ENCODE measurements at places on chromosomes 5 and 9. TPM values are rescaled to one million over a fixed set of nuclear protein-coding genes. Genes with fewer than 3 reads are reported as not detected.

Gene DDX4
- total RNA-seq = not detected

Gene TMC1
- total RNA-seq = 0.03 TPM

Gene CNOT6
- total RNA-seq = 21.1 TPM

Gene SOX30
- not detected for total RNA-seq

Gene CTSV
- 13.0 TPM for total RNA-seq

Gene SPATA31A3
- total RNA-seq = not detected

Gene LECT2
- not detected for total RNA-seq

Gene FCN2
- not detected for total RNA-seq

Gene SLC25A51
- total RNA-seq = 19.9 TPM

Gene C1QTNF2
- total RNA-seq = 0.10 TPM

Gene SNX24
- total RNA-seq = 23.1 TPM

Gene COL5A1
- total RNA-seq = 54.8 TPM

Gene PLEKHG4B
- total RNA-seq = 1.3 TPM

Gene TNFSF15
- 0.11 TPM for total RNA-seq

Gene ZNF483
- total RNA-seq = 0.39 TPM

Gene KCNV2
- total RNA-seq = not detected

Gene MEIKIN
- not detected for total RNA-seq

Gene EGFLAM
- 0.37 TPM for total RNA-seq

Gene MARCOL
- total RNA-seq = not detected

Gene CSF1R
- total RNA-seq = 0.22 TPM

Gene PDE8B
- total RNA-seq = 1.7 TPM

Gene PFN3
- total RNA-seq = not detected

Gene NXNL2
- 0.99 TPM for total RNA-seq

Gene PCDHB13
- total RNA-seq = 0.08 TPM

Gene HAVCR2
- 0.57 TPM for total RNA-seq

Gene DMRTA1
- 0.53 TPM for total RNA-seq

Gene EGFL7
- 54.3 TPM for total RNA-seq

Gene SUSD3
- total RNA-seq = 1.0 TPM

Gene PCDHGA8
- 0.05 TPM for total RNA-seq

Gene PCA3
- total RNA-seq = not detected

Gene TNC
- total RNA-seq = 0.42 TPM

Gene CDC20B
- total RNA-seq = 0.07 TPM

Gene GRPEL2
- 8.1 TPM for total RNA-seq

Gene ACER2
- total RNA-seq = 2.4 TPM

Gene SLC1A1
- 1.3 TPM for total RNA-seq

Gene COL27A1
- 9.9 TPM for total RNA-seq

Gene FGF1
- total RNA-seq = 0.44 TPM

Gene GPX3
- total RNA-seq = 19.0 TPM
